ENCODE measurements at places on chromosomes 13 and 19. TPM values are rescaled to one million over a fixed set of nuclear protein-coding genes. Genes with fewer than 3 reads are reported as not detected.

- no peaks in the 10 kb centered on the region for H3K36me3 ChIP-seq
- H3K27me3 ChIP-seq = peaks cover 12% of the 10 kb centered on the region
- peak; percentile 63 for DNase-seq
- H3K4me1 ChIP-seq = peaks cover 13% of the 10 kb centered on the region
- no peak overlapping the region for H3K27ac ChIP-seq
These were observed 27.4 kb downstream of the EFNA2 start for GRCh38 chr19:1312767-1313694.

DNA sequence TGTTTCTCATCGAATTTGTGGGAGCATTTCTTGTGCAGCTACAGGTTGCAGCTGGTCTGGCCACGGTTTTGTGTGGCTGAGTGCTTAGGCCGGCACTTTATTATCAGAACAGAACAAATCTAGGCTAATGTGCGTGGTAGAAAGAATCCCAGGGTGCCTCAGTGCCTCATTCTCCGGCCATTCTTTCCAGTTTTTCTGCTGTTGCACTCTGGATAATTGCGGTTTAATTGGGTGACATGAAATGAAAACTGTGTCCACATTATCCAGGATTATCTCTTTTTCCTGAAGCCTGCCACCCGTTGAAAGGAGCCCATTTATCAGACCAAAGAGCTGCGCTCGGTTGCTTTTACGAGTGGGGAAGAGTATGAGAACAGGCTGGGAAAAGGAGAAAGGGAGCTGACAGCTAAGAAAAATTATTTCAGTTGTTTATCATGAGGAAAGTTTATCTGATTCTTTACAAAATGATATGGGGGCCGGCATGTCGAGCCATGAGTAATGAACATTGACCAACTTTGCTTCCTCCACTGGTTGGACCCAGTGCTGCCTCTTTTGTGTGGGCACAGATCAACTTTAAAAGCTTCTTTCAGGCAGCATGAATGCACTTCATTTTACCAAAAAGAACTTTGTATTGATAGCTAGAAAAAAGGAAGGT, 117.0 kb upstream of the SOX21 start:
- no peaks in the 10 kb centered on the region for H3K4me1 ChIP-seq
- no peak overlapping the region for H3K27ac ChIP-seq
- no peaks in the 10 kb centered on the region for H3K27me3 ChIP-seq
- no peaks in the 10 kb centered on the region for H3K36me3 ChIP-seq
- no peak for DNase-seq

- H3K4me1 ChIP-seq = peaks cover 30% of the 10 kb centered on the region
- peak; percentile 53 for DNase-seq
- no peak overlapping the region for H3K4me3 ChIP-seq
- H3K27me3 ChIP-seq = no peaks in the 10 kb centered on the region
- peaks cover 2% of the 10 kb centered on the region for H3K36me3 ChIP-seq
These were observed 3.8 kb downstream of the RNF126 start for GRCh38 chr19:658916-659839.

DNA sequence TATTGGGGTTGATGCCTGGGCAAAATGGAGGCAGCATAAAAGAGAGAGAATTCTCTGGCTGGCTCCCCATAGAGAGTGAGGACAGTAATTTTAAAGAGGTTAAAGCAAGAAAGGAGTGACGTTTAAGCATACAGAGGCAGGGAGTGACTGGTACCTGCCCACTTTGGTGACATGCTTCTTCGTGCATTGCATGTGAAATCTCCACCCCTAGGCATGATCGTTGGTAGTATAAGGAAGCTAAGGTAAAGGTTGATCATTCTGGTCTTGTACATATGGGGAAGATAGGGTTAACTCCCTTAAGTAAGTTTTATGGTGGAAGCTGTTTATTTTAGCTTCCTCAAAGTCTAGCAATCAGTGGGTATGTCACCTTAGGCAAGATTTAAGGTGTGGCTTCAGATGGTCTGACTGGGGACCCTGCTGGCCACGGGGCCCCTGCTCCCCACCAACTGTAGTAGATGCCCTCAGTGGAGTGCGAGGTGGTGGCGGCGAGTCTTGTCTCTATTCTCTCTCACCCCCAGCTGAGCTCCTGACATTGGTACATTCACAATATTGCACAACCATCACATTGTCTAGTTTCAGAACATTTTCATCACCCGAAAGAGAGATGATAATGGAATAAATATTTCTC, 797.5 kb upstream of the SPRY2 start:
- no peaks in the 10 kb centered on the region for H3K36me3 ChIP-seq
- H3K4me1 ChIP-seq = no peaks in the 10 kb centered on the region
- H3K4me3 ChIP-seq = no peak overlapping the region
- H3K27me3 ChIP-seq = no peaks in the 10 kb centered on the region
- H3K27ac ChIP-seq = no peak overlapping the region
- no peak for DNase-seq

DNA sequence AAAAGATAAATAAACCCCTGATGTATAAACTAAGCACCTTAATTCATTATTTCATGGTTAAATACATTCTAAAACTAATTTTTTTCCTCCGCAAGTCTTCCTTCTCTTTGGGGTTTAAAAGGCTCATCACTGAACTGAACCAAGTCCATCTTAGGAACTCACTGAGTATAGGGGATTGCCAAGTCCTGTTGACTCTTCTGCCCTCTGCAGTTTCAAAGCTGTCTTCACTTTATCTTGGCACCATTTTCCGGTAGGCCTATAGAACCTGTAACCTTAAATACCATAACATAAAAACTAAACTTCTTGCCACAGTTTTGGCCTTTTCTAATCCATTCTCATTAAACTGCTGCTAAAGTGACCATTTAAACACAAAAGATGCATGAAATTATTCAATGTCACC, 66.5 kb upstream of the USPL1 start:
- DNase-seq = no peak
- H3K4me1 ChIP-seq = no peaks in the 10 kb centered on the region
- H3K36me3 ChIP-seq = no peaks in the 10 kb centered on the region
- no peaks in the 10 kb centered on the region for H3K27me3 ChIP-seq

DNA sequence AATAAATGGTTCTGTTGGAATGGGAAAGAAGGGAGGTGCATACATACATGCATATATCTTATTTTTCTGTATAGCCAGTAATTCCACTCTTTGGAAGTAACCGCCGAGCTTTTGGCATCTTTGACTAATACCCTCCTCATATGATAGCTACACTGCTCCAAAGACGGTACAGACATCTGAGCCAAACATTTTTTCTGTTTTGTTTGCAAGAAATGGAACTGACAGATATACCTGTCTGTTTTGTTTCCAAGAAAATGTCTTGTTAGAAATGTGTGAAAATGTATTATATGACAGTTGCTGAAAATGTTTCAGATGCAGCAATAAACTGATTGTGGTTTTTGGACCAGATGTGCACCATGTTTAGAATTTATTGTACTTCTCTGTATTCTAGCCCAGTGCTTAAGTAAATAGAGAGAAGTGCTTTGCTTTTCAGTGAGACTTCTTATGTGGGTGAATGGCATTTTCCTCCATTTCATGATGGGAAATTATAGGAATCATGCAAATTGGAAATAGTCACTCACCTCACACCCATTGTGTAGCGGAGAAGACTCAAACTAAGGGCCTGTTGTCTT, 396.9 kb downstream of the KCNRG start:
- H3K36me3 ChIP-seq = no peaks in the 10 kb centered on the region
- no peak overlapping the region for H3K4me3 ChIP-seq
- peak overlapping the region; percentile 33 for H3K27ac ChIP-seq
- peak; percentile 32 for DNase-seq
- peaks cover 26% of the 10 kb centered on the region for H3K4me1 ChIP-seq

DNA sequence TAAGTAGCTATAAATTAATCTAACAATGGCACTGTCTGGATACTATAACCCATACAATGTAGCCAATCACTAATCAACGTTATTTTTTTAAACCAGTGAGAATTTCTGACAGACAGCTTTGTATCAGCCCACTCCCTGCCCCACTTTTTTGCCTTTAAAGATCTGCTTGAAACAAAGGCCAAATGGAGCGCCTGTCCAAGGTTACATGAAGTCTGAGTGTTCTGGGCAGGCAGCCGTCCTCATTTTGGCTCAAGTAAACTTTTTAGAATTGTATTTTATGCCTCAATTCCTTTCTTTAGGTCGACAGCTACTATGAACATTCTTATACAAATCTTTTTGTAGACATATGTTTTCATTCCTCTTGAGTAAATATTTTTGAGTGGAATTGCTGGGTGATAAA, 6.2 kb downstream of the IFT88 start:
- H3K27me3 ChIP-seq = no peaks in the 10 kb centered on the region

- H3K36me3 ChIP-seq = no peaks in the 10 kb centered on the region
- no peak for DNase-seq
- H3K4me1 ChIP-seq = no peaks in the 10 kb centered on the region
- H3K27ac ChIP-seq = no peak overlapping the region
- H3K4me3 ChIP-seq = no peak overlapping the region
These were observed 2.7 kb upstream of the ASPDH start for GRCh38 chr19:50516456-50516855.

DNA sequence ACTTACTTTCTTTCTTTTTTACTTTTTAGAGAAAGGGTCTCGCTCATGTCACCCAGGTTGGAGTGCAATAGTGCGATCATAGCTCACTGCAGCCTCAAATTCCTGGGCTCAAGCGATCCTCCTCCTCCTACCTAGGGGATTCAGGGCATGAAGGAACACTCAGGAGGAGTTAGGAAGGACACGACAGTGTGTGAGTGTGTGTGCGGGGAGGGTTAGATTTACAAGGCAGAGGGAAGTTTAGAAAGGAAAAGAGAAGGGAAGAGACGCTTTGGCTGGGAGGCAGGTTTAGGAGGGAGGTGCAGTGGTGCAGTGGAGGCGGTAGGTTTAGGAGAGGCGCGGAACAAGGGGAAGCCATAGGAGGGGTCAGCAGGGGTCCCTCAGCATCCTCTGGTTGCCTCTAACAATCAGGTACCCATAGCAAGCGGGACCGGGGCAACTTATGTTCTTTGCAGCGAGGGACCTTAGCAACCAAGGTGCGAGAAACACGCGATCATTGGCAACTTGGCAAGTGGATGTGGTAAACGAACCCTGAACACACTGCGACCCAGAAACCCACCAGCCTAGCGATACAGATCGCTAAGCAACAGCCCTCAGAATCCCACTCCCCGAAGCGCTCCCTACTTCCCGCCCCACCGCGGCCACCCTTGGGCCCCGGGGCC, 501 bp downstream of the SIRT2 start:
- no peaks in the 10 kb centered on the region for H3K36me3 ChIP-seq
- peak; percentile 10 for DNase-seq
- H3K27me3 ChIP-seq = no peaks in the 10 kb centered on the region
- peaks cover 3% of the 10 kb centered on the region for H3K4me1 ChIP-seq
- H3K4me3 ChIP-seq = peak overlapping the region; percentile 86

- no peak for DNase-seq
- no peak overlapping the region for H3K27ac ChIP-seq
- H3K4me1 ChIP-seq = no peaks in the 10 kb centered on the region
- no peaks in the 10 kb centered on the region for H3K27me3 ChIP-seq
- no peak overlapping the region for H3K4me3 ChIP-seq
These were observed 510.5 kb upstream of the ATXN8OS start for GRCh38 chr13:69597088-69597487.

- peaks cover 14% of the 10 kb centered on the region for H3K27me3 ChIP-seq
- peaks cover 19% of the 10 kb centered on the region for H3K4me1 ChIP-seq
- peak; percentile 35 for DNase-seq
These were observed 86.7 kb upstream of the TNFSF11 start for GRCh38 chr13:42487221-42487620.

DNA sequence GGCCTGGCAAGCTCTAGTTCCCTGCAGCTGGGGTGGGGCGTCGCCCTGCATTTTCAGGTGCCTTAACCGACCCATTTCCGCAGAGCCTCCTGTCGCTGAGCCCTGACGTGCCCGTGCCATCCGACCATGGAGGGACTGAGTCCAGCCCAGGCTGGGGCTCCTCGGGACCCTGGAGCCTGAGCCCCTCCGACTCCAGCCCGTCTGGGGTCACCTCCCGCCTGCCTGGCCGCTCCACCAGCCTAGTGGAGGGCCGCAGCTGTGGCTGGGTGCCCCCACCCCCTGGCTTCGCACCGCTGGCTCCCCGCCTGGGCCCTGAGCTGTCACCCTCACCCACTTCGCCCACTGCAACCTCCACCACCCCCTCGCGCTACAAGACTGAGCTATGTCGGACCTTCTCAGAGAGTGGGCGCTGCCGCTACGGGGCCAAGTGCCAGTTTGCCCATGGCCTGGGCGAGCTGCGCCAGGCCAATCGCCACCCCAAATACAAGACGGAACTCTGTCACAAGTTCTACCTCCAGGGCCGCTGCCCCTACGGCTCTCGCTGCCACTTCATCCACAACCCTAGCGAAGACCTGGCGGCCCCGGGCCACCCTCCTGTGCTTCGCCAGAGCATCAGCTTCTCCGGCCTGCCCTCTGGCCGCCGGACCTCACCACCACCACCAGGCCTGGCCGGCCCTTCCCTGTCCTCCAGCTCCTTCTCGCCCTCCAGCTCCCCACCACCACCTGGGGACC, 1.2 kb downstream of the ZFP36 start:
- H3K27ac ChIP-seq = peak overlapping the region; percentile 89
- H3K36me3 ChIP-seq = peaks cover 4% of the 10 kb centered on the region
- H3K4me1 ChIP-seq = peaks cover 53% of the 10 kb centered on the region
- DNase-seq = no peak

- H3K27ac ChIP-seq = peak overlapping the region; percentile 89
- H3K36me3 ChIP-seq = peaks cover 9% of the 10 kb centered on the region
- H3K4me1 ChIP-seq = peaks cover 32% of the 10 kb centered on the region
- no peaks in the 10 kb centered on the region for H3K27me3 ChIP-seq
- peak overlapping the region; percentile 89 for H3K4me3 ChIP-seq
These were observed 659 bp downstream of the ERF start for GRCh38 chr19:42254089-42254849.

DNA sequence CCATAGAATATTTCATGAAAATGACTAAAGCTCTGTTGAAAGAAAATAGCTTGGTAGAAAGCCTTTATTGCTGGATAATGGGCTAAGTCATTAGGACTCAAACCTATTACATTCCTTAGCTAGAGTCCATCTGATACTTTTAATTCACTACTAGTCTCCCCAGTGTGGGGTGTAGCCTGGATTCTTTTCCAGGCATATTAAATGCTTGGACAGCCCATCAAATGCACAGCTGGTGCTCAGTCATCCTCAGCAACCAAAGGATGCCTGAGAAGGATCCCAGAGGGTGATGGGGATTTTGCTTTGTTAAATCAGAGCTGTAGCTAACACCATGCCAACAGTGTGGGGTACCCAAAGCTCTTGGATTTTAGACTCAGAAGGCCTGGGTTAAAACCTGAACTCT, 153.5 kb downstream of the DLEU7 start:
- H3K27ac ChIP-seq = no peak overlapping the region
- H3K36me3 ChIP-seq = no peaks in the 10 kb centered on the region
- H3K4me1 ChIP-seq = peaks cover 36% of the 10 kb centered on the region
- H3K27me3 ChIP-seq = no peaks in the 10 kb centered on the region
- no peak overlapping the region for H3K4me3 ChIP-seq

GRCh38 chr13:50713523-50714248, 129.8 kb downstream of the DLEU7 start:
- DNase-seq = peak; percentile 98
- H3K27ac ChIP-seq = no peak overlapping the region
- H3K36me3 ChIP-seq = no peaks in the 10 kb centered on the region
- H3K27me3 ChIP-seq = no peaks in the 10 kb centered on the region

Gene FGF21
- total RNA-seq = not detected

Gene SOX21
- 0.77 TPM for total RNA-seq

Gene ZIM2
- not detected for total RNA-seq

Gene RXFP2
- total RNA-seq = not detected

Gene SAE1
- 107 TPM for total RNA-seq

Data from astrocyte (in vitro differentiated cells and primary cell).